ENCODE measurements at places on chromosomes 6 and 20. TPM values are rescaled to one million over a fixed set of nuclear protein-coding genes. Genes with fewer than 3 reads are reported as not detected.

DNA sequence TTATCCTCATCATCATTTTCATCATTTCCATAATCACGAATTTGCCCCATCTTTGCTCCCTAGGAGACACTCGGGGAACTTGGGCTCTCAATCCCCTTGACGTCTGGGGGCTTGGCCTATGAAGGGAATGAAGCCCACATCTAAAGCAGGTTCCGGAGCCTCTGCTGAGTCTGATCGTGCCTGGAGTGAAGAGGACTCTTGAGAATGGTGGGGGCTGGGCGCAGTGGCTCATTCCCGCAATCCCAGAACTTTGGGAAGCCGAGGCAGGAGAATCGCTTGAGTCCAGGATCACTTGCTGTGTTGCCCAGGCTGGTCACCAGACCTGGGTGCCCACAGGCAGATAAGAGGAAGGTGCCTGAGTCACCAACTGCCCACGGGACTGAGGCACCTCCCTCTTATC, 114.5 kb downstream of the SYCP2 start:
- no peaks in the 10 kb centered on the region for H3K36me3 ChIP-seq
- H3K4me3 ChIP-seq = no peak overlapping the region
- DNase-seq = no peak

GRCh38 chr6:5390177-5390576, 128.9 kb downstream of the FARS2 start:
- H3K36me3 ChIP-seq = no peaks in the 10 kb centered on the region
- no peaks in the 10 kb centered on the region for H3K27me3 ChIP-seq
- H3K4me1 ChIP-seq = no peaks in the 10 kb centered on the region
- DNase-seq = no peak
- H3K27ac ChIP-seq = no peak overlapping the region

LAMP5 gene
- 2.3 TPM for total RNA-seq

MOXD1 gene
- total RNA-seq = 3.5 TPM

BLTP3A gene
- 25.1 TPM for total RNA-seq

GRCh38 chr6:48834706-48835105, 628.3 kb downstream of the MMUT start:
- no peak overlapping the region for H3K27ac ChIP-seq
- no peaks in the 10 kb centered on the region for H3K4me1 ChIP-seq
- no peaks in the 10 kb centered on the region for H3K36me3 ChIP-seq

CST4 gene
- not detected for total RNA-seq

- no peaks in the 10 kb centered on the region for H3K36me3 ChIP-seq
- no peak overlapping the region for H3K4me3 ChIP-seq
- H3K27ac ChIP-seq = no peak overlapping the region
- no peaks in the 10 kb centered on the region for H3K27me3 ChIP-seq
- H3K4me1 ChIP-seq = no peaks in the 10 kb centered on the region
Observed at GRCh38 chr20:20267685-20268370, 100.1 kb upstream of the INSM1 start.

- peak overlapping the region; percentile 74 for H3K27ac ChIP-seq
- no peak overlapping the region for H3K4me3 ChIP-seq
- no peaks in the 10 kb centered on the region for H3K36me3 ChIP-seq
- H3K27me3 ChIP-seq = peaks cover 2% of the 10 kb centered on the region
Observed at GRCh38 chr6:156657296-156657695, 119.9 kb upstream of the ARID1B start.

- no peaks in the 10 kb centered on the region for H3K4me1 ChIP-seq
- peaks cover 9% of the 10 kb centered on the region for H3K27me3 ChIP-seq
- no peak overlapping the region for H3K4me3 ChIP-seq
- no peak overlapping the region for H3K27ac ChIP-seq
- no peaks in the 10 kb centered on the region for H3K36me3 ChIP-seq
- DNase-seq = no peak
Observed at GRCh38 chr6:159105716-159106115, 60.9 kb upstream of the TAGAP start.

DNA sequence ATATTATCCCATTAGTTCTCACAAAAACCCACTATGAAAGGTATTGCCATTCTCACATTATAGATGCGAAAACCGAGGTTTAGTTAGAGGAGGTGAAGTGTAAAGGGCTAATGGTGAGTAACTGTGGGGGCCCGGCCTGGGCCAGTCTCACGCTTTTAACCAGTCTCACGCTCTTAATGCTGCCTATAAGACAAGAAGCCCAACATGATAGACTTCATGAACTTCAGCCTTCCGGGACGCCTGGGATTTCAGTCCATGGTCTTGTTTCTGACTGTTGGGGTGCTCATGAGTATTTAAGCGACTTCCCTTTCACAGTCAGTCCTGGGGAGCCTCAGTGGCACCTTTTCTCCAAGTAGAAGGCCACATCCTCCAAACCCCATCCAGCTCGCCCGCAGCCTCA, 31.7 kb downstream of the AGPAT4 start:
- H3K36me3 ChIP-seq = no peaks in the 10 kb centered on the region
- H3K4me1 ChIP-seq = peaks cover 12% of the 10 kb centered on the region
- no peak overlapping the region for H3K4me3 ChIP-seq
- H3K27ac ChIP-seq = no peak overlapping the region

DNA sequence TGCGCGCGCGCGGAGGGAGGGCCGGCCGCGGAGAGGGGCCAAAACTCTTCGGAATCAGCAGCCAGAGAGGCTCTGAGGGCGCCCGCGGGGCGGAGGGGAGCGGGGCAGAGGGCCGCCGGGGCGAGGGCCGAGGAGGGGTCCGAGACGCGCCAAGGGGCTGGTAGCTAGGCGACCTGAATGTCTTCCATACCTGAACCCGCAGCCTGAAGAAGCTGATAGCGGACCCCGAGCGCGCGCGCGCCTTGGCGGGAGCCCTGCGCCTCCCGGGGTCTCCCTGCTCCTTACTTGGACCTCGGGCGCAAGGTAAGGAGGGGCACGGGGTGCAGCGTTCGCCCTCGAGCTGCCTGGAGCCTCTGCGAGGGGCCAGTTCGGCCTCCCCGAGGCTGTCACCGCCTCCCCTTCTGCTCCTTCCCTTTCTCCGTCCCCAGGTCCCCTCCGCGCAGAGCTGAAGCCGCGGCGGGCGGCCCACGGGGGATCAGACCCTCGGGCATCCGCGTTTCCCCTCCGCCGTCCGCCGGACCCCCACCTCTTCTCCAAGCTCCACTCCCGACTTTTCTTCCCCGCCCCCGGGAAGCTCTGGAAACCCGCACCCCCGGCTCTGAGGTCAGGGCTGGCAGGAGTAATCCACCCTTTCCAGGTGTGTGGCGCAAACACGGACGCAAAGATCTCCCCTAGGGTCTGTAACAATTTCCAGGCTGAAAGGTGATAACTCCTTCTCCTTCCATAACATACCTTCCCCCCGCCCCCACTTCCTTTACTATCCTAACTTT, 13.1 kb upstream of the DEK start:
- no peak for DNase-seq
- H3K36me3 ChIP-seq = no peaks in the 10 kb centered on the region
- no peak overlapping the region for H3K27ac ChIP-seq
- peaks cover 34% of the 10 kb centered on the region for H3K27me3 ChIP-seq

- no peak for DNase-seq
- H3K36me3 ChIP-seq = no peaks in the 10 kb centered on the region
- no peaks in the 10 kb centered on the region for H3K27me3 ChIP-seq
- H3K4me1 ChIP-seq = peaks cover 13% of the 10 kb centered on the region
Observed at GRCh38 chr6:3944246-3944645, 95.1 kb downstream of the FAM50B start.

CDH4 gene
- 3.2 TPM for total RNA-seq

GRCh38 chr6:159788276-159788675, 1.1 kb downstream of the TCP1 start:
- H3K27me3 ChIP-seq = no peaks in the 10 kb centered on the region
- H3K4me3 ChIP-seq = peak overlapping the region; percentile 85
- H3K4me1 ChIP-seq = peaks cover 20% of the 10 kb centered on the region
- H3K36me3 ChIP-seq = peaks cover 40% of the 10 kb centered on the region

MUC21 gene
- not detected for total RNA-seq

- H3K27me3 ChIP-seq = no peaks in the 10 kb centered on the region
- peak; percentile 94 for DNase-seq
- peaks cover 20% of the 10 kb centered on the region for H3K36me3 ChIP-seq
Observed at GRCh38 chr6:44116641-44117382, 10.4 kb downstream of the MRPL14 start.

DNA sequence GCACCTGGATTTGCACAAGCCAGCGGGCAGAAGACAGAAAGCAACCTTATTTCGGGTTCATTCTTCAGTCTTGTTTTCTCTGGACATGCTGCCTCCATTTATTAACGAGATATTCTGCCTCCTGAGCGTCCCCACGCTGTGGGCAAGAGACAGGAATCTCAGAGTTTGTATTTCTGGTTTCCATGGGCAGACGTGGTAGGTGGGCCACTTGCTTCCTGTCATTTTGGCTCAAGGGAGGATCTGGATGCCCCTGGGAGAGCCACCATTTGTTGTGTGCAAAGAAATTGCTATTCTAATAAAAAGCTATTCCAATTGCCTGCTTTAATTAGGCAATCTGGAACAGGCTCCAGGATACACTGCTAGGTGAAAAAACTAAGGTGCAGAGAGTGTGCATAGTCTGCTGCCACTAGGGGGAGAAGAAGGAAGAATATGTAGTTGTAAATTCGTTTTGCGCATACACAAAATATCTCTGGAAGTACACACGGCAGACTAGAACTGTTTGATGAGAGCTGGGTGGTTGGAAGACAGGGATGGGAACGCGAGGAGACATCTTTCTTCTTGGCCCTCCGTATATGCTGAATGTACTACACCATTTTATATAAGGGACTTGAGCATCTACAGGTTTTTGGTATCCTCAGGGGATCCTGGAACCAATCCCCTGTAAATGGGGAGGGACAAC, 30.1 kb upstream of the SLC16A10 start:
- H3K27me3 ChIP-seq = peaks cover 7% of the 10 kb centered on the region
- H3K36me3 ChIP-seq = no peaks in the 10 kb centered on the region
- H3K4me3 ChIP-seq = no peak overlapping the region
- peak; percentile 6 for DNase-seq

DNA sequence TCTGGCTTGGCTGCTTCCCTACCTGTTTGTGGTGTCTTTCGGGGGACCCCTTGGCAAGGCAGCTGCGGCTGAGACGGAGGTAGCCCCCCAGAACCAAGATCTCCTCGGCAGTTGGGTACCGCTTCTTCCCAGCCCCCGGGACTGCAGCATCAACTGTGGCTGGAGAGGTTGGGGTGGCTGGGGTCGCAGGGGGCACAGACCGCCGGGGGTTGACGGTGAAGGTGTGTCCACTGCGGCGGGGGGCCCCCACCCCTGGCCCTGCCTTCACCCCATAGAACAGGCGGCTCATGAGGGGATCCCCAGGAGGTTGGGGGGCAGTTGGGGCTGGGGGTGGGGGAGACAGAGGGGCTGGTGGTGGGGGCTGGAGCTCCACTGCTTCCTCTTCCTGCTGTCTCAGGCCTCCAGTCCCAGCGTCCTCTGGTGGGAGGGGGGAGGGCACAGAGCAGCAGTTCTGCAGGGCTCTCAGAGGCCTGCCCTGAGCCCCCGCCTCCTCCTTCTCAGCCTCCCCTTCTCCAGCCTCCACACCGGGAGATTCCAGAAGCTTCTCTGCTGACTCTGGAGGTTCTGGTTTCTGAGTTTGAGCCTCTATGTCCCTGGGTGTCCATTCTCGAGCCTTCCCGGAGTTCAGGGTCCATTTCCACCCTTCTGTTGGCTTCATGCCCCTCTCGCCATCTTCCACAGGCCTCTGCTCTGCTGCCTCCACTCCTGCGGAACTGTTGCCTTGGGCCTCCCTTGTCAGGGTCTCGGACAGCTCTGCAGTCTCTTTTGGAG, 1.9 kb downstream of the PPP1R18 start:
- peak overlapping the region; percentile 87 for H3K4me3 ChIP-seq
- no peak for DNase-seq
- H3K27ac ChIP-seq = peak overlapping the region; percentile 95

GRCh38 chr6:127328043-127328609, 15.3 kb downstream of the ECHDC1 start:
- H3K27ac ChIP-seq = peak overlapping the region; percentile 77
- H3K36me3 ChIP-seq = peaks cover 12% of the 10 kb centered on the region
- H3K4me3 ChIP-seq = no peak overlapping the region

DNA sequence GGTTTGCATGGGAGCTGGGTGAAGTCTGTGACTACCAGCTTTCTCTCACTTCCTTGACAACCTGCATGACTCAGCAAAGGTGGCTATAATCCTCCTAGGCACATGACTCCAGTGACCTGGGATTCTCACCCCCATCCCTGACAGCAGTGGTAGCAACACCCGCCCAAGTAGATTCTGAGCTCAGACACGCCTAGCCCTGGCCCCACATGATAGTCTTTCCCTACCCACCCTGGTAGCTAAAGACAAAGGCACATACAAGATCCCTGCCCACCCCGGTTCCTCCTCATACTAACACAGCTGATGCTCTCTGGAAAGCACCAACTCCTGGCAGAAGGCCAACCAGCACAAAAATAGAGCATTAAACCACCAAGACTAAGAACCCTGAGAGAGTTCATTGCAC, 25.9 kb upstream of the CRISP1 start:
- no peaks in the 10 kb centered on the region for H3K4me1 ChIP-seq
- no peak overlapping the region for H3K4me3 ChIP-seq
- no peaks in the 10 kb centered on the region for H3K36me3 ChIP-seq
- no peak overlapping the region for H3K27ac ChIP-seq
- DNase-seq = no peak
- no peaks in the 10 kb centered on the region for H3K27me3 ChIP-seq

GRCh38 chr20:26209171-26209941, 512.7 kb upstream of the ZNF337 start:
- H3K27me3 ChIP-seq = peaks cover 16% of the 10 kb centered on the region
- H3K4me1 ChIP-seq = no peaks in the 10 kb centered on the region
- peak; percentile 10 for DNase-seq
- no peak overlapping the region for H3K27ac ChIP-seq

GRCh38 chr6:139967497-139967896, 593.0 kb upstream of the CITED2 start:
- DNase-seq = peak; percentile 28
- H3K27me3 ChIP-seq = no peaks in the 10 kb centered on the region
- H3K36me3 ChIP-seq = no peaks in the 10 kb centered on the region

GRCh38 chr6:24827162-24827561, 28.4 kb upstream of the ARMH2 start:
- no peak overlapping the region for H3K4me3 ChIP-seq
- no peaks in the 10 kb centered on the region for H3K27me3 ChIP-seq
- no peaks in the 10 kb centered on the region for H3K36me3 ChIP-seq
- no peak for DNase-seq

- H3K36me3 ChIP-seq = no peaks in the 10 kb centered on the region
- H3K4me1 ChIP-seq = no peaks in the 10 kb centered on the region
- H3K4me3 ChIP-seq = no peak overlapping the region
Observed at GRCh38 chr6:168664956-168665355, 224.0 kb downstream of the SMOC2 start.

TUBB1 gene
- total RNA-seq = not detected

C6orf163 gene
- 1.6 TPM for total RNA-seq

All from astrocyte (in vitro differentiated cells and primary cell).